CMK (cell line): ENCODE measurements at places on chromosomes 4 and X.

DNA sequence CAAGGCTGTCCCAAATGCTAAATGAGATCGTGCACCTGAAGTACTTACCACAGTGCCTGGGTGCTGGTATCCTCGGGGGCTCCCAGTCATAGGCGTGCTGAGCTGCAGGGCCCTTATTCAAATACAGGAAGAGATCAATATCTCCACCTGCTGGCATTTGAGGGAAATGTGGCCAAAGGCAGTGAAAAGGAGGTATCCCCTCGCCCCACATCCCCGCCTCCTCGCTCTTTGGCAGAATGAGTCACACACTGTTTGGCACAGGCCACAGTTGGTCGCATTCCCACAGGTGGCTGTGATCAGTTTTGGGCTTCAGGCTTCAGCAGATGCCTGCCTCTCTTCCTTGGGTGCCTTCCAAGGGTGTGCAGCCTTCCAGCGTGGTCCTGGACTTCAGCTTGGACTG is 28.4 kb downstream of the ZNF185 start:
- DNase-seq, result no peak

DNA sequence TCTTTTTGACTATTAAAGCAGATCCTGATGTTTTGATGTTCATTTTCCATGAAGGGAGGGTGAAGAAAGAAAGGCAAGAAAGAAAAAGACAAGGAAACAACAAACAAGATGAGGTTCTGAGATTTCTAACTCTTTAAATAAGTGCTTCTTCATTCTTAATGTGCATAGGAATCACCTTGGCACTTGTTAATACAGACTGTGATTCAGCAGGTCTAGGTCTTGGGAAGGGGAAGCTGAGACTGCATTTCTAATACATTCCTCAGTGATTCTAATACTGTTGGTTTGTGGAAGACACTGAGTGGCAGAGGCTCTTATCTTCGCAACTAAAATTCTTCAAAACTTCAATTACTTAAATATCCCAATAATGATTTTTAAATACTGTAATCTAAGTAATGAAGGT is 95.2 kb upstream of the NAP1L5 start:
- DNase-seq, result no peak

DNA sequence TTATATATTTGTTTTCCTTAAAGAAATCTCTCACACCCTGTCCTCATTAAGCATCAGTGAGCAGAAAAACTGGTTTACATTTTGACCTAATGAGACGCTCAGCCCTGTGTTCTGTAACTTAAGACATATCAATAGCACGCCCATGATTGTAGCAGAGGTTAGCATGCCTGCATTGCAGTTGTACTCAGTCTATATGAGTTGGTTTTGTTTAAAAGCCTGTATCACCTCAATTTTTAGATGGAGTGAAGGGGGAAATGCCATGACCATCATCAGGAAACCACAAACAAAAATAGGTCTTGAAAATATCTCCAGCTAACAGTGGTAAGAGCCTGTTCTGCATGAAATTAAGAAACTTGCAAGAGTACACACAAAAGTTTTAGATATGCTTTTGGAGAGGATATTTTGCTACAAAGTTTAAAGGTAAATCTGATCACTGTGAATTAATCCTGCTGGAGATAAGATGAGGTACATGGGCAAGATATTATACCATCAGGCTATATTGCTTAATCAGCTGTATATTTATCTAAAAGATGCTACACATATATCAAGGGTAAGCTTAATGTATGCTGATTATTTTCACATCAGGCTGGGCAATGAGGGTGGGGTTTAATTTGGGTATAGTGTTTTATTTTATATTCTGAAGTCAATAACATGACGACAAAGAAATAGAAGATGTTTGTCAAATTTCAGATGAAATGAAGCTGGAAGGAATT is 13.1 kb upstream of the COQ2 start:
- no peak for DNase-seq

DNA sequence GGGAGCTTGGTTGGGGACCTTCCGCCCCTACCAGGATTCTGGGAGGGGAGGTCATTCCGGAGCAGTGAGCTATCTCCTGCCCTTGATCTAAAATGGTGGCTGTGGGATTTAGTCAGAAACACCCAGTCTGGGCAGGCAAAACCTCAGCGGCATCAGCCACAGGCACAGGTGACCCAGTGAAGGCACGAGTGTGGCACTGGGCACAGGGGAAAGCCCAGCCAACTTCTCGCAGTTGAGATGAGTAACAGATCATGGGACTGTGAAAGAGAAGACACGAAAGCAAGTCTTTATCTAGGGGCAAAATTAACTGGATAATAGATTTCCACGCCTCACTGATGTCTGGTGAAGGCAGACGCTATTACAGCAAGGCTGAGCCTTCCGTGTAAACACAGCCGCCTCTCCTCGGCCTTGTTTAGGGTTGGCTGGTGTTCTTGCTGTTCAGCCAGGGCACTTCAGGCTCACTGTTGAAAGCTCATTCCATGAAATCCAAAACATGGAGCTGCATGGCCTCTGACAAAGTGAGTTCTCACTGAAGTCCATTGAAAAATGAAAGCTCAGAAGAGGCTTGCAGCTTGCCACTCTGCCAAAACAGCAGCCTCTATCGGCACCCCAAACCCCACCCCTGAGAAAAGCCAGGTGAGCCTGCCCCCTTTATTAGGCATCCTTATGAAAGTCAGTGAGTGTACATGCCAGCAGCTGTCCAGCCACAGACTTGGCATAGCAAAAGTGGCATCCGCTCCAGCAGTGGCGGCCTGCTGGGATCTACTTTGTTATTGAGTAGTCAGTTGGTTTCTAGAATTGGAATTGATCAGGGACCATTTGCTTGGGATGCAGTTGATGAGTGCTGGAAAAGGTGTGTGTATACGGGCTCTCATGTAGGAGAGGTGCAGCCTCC is 102.3 kb upstream of the MTM1 start:
- no peak for DNase-seq

DNA sequence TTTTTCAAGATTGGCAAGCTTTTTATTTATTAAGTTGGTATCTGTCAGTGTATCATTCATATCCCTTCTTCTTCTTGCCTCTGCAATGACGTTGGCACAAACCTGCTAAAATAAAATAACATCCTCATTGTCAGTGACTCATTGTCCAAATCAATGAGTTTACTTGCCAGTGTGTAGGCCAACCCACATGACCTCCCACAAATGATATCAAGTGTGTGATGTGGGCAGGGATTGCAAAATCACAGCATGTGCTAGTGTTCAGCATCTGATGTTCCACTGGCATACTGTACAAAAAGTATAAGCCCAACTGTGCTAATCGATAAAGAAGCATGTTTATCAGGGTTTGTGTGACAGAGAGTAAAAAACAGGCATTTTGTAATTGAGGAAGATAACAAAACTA is 25.5 kb downstream of the GPAT3 start:
- DNase-seq, result no peak

DNA sequence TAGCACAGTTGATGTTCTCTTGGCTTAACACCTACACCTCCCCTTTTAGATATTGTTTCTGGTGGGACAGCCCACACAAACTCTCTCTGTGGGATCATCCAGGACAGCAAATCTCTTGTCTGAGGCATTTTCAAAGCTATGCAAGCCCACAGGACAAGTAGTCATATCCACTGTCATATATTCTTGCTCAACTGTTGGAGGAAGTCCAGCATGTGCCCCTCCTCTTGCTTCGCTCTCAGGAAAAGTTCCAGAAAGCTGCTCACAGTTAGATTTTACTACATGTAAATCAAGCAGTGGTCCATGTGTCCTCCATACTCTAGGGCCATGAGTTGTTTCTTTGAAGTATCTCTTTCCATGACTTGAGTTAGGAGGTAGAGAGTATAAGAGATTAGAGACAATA is 260.7 kb downstream of the INPP4B start:
- no peak for DNase-seq

DNA sequence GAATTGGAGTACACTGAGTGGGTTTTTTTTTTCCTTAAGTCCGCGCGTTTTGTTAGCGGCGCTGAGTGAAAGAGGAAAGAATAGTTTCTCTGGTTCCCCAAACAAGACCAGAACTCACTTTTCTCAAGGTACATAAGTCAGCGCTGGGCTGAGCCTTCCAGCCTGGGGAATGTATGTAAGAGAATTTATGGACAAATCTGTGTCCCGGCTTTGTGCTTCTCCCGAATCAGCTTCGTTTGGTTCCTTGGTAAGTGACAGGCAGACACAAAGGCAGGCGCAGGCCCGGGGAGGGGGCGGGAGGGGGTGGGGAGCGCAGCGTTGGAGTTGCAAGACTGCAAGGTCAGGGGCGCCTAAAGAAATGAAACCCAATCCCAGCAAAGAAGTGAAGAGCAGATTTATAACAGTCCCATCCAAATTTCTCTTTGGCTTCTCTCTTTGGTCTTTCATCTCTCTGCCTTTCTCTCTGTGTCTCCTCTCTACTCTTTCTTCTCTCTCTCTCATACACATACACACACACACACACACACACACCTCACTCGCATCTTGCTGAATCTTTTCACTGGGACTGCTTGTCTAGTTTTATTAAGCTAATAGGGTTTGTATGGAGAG is 981 bp downstream of the TET2 start:
- no peak for DNase-seq

DNA sequence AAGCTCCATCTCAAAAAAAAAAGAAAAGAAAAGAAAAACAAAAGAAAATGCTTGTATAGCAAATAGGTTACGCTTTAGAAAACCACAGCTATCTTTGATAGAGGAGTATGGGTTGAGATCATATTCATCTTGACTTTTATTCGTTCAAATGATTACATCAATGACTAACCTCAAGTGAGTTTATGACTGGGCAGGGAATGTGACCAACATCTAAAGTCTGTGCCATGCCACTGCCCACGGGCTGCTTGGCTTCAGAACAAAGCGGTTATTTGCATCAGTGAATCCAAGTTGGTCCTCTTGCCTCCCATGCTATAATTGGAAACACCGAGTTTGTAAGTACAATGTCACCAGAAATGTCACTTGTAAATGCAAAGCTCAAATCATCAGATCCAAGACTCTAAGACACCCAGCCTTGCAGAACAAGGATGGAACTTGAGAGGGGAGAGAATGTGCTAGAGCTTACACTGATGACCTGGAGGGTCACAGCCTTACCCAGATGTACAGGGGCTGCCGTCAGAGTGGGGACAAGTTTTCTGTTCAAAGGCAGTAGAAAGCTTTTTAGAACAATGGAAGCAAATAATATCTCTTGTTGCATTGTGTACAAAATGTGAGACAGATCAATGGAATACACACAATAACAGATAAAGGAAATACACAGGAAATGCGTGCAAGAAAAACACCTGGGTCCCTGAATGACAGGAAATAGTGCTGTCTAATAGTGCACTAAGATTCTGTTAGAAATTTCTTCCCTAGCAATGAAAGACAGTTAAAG is 8.4 kb upstream of the OPN1LW start:
- no peak for DNase-seq
